ENCODE measurements at places on chromosomes 7 and 10.

DNA sequence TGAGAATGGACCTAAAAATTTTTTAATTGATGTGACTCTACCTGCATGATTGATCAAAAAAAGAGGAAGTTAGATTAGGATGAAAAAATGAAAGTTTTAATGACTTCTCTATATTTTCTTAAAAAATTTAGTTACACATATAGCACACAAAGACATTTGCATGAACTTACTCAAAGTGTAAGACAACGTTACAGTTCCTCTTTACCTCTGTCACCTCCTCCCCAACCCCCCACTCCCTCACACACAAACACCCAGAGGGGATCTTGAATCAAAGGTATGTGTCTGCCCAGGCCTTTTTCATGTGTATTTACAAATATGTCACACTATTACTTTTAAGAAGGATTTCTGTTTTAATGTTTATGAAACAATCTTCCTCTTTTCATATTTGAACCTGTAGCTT lies 20.6 kb upstream of the CDCA7L start:
- DNase-seq: no peak

GRCh38 chr10:70940834-70941568 lies 52.6 kb upstream of the PCBD1 start:
- DNase-seq: no peak

DNA sequence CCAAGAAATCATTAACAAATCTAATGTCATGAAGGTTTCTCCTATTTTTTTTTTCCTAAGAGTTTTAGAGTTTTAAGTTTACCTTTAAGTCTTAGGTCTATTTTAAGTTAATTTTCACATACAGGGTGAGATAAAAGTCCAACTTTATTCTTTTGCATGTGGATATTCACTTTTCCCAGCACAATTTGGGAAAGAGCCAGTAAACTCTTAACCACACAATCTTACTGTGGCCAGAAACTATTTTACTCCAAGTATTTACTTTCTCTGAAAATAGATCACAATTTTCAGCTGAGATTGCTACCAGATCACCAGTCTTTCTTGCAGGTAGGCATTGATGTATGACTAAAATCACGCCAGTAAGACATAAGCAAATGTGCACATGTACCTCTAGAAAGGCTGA lies 728.5 kb downstream of the TNS3 start:
- DNase-seq: no peak

DNA sequence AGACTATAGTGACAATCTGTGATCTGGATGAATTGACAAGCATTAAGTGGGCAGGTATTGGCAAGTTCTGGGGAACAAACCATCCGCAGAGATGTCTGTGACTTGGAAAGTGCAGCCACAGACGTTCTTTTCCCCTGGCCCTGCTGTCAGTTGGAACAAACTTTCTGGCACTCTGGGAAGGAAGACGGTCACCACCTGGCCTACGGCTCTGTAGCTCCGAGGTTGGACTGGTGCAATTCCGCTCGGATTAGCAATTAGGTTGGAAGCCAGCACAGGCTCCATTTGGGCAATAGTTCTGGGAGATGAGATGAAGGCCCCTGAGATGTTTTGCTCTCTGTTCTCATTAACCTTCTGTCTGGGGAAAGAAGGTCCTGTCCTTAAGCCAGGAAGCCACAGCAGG lies 437.5 kb downstream of the CALN1 start:
- DNase-seq: no peak

DNA sequence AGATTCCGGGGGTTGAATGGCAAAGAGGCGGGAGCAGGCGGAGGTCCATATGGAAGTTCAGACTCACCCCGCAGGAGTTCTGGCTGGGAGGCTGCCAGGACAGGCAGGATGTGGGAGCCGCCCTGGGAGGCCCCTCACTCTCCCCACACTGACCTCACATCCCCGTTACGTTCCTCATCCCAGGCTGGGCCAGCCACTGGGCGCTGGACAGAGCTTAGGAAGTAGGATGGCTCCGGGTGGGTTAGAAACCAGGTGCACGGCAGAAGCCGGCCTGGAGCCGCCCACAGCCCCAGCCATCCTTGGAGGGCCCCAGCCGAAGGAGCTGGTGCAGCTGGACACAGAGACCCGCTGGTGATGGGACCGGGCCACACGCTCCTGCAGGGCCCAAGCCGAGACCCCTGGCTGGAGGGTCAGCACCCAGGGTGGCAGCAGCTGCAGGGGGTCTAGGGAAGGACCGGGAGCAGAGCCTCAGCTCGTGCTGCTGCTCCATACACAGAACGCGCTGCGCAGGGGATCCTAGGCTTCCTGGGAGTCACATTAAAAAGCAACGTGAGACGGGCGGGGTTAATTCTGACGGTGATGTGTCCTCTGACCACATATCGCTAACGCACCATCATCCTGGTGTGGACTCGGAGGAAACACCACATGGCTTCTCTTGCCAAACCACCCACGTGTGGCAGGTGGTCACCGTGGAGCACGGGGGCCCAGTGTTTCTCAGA lies 98.6 kb upstream of the DIP2C start:
- no peak for DNase-seq

GRCh38 chr7:103799298-103799697 lies 190.2 kb downstream of the RELN start:
- DNase-seq: no peak

- DNase-seq: no peak
Measured at GRCh38 chr10:5620966-5621365, 45.4 kb downstream of the ASB13 start.

DNA sequence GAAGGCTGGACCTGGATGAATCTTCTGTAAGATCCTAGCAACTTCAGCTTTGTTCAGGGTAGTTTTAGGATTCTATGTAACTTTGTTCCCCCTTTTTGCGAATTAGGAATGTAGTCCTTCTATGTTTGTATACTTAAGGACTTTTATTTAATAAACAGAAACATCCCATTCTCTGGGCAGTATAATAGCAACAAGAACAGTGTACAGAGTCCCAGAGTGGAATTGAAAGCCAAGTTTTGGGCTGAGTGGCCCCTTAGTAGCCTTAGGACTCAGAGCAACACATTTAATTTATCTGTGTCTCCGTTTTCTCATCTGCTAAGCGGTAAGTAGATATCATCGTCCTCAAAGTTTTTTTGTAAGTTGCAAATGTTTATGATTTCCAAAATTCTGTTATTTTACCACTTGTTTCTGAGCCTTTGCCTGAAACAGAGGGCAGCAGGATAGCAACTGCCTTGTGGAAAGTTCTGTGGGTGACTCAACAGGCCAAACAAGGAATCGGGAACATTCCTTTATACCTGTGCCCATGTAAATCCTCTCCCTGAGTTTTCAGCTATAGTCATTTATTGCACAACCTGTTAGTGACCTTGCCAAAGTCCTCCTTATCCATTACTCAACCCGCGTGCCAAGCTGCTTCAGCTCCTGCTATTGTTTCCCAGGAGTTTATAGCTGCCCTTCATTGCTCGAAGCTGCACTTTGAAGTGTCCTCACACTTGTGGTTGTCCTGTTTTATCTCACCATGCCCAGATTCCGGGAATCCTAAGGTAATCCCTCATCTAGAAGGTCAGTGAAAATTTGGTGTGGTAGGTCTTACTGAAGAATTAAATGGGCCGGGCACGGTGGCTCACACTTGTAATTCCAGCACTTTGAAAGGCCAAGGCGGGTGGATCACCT lies 199.1 kb upstream of the AHR start:
- no peak for DNase-seq

GRCh38 chr10:59435707-59436106 lies 73.4 kb upstream of the FAM13C start:
- no peak for DNase-seq

- DNase-seq: no peak
Measured at GRCh38 chr7:95330204-95330960, 6.0 kb upstream of the PON1 start.

DNA sequence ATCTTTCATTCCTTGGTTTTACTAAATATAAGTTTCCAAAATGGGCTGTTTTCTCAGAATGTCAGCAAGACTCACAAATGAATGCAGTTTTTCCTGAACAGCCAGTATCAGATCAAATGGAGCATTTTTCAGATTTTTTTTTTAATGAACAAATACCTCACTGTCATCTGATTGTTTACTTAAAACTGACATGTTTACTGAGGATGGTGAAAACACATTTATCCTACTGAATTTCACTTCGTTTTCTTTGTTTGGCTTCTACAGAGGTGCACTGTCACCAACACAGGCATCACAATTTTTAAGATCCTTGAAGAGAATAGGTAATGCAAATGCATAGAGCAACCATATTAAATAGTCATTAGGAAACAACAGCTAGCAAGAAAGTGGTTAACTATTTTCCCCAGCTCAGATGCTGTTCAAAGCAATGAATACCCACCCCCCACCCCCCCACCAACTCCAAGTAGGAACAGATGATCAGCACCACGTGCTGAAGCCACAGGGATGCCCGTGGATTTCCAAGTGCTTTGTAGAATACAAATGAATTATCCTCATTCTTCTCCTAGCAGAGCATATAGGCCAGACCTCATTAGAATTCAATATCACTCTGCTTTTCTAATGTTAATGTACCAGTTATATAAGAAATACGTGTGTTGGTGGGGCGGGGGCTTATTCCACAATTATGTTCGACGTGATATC lies 205.9 kb downstream of the SKAP2 start:
- DNase-seq: no peak

- DNase-seq: no peak
Measured at GRCh38 chr10:52514481-52514880, 200.4 kb downstream of the DKK1 start.

GRCh38 chr7:41268878-41269277 lies 434.0 kb downstream of the INHBA start:
- no peak for DNase-seq

DNA sequence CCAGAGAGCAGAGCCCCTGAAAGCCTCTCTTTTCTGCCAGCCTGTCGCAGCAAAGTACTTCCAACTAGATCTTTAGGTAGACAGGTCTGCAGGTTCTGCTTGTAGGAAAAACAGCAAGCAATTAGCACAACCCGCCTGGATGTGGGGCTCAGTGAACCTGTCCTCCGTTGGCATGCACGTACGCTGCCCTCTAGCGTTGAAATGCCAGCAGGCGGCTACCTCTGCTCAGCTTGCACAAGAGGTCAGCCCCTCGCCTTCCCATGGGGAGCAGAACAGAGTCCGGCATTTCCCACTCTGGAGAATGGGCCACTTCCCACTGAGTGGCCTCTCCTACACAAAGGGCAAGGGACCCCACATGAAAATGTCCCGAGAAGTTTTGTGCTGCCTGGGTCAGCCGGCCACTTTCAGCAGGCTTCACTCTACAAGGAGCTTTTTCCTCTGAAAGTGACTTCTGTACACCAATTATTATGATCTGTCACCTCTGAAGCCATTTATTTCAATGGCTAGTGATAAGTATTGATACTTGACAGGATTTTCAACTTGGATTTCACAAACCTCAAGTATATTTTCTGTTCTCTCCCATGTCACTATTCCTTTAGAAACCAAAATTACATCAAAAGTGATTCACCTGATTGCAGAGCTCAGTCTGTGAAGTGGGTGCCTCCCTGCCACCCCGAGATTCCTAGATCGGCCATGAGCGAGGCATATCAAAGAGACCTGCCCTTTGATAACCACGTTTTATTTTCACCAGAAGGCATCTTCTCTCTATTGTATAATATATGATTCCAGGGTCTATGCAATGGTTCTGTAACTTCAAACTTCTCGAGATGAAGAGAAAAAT lies 56.7 kb downstream of the JCAD start:
- DNase-seq: peak; percentile 58

GRCh38 chr10:114095559-114096337 lies 52.1 kb downstream of the ADRB1 start:
- no peak for DNase-seq

DNA sequence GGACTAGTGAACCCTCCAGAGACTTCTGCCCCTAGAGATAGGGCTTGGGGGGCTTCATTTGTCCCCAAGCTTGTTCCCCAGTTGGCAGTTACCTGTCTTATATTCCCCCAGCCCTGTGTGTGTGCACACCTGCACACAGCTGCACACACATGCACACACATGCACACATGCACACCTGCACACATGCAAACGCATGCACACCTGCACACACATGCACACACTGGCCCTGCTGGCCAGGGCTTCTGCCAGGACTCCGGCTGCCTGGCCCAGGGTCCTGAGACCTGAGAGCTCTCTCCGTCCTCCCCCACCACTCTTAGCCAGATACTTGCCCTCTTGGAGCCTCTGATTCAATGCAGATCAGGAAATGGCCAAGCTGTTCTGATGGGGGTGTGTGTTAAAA lies 6.7 kb downstream of the ZMIZ1 start:
- no peak for DNase-seq

DNA sequence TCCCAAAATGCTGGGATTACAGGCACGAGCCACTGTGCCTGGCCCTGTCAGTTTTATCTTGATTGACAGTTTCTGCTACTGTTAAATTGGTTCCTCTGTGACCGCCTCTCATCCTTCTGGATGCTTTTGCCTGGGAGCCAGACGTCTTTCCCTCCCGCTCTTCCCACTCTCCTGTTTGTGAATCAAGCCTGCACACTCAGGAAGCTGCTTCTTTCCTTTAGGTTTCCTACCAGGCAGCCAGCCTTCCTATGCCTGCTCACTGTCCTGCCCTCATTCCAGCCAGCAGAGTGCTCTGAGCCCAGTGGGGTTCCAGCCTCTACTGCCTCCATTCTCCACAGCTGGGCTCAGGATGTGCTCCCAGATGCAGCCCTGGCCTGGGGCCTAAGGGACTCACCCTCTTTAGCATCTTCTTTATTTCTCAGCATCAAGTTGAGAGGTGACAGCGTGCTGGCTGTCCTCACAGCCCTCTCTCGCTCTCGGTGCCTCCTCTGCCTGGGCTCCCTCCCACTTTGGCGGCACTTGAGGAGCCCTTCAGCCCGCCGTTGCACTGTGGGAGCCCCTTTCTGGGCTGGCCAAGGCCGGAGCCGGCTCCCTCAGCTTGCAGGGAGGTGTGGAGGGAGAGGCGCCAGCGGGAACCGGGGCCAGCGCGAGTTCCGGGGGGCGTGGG lies 5.1 kb downstream of the SH2D4B start:
- DNase-seq: no peak

- no peak for DNase-seq
Measured at GRCh38 chr7:99109108-99110051, 34.5 kb downstream of the SMURF1 start.

DNA sequence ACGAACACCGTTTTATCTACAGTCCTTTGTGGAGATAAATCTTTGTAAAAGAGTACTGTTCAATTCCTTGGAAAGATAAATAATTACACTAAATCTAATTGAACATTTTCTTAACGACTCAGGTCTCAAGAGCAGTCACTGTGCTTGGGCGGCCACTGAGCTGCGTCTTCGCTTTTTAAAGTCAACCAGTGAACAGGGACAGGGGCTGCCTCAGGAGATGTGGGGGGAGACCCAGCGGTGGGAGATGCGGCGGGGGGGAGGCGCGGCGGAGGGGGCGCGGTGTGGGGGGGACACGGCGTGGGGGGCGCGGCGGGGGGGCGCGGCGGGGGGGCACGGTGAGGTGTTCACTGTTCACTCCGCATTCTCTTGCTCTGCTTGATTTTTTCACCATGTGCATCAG lies 39.8 kb downstream of the CAMK2B start:
- DNase-seq: no peak

Measured in activated CD4-positive, alpha-beta T cell treated with anti-CD3 and anti-CD28 coated beads, Interleukin-2, amount 50 U/mL, for 1 hour (primary cell).